ENCODE measurements at places on chromosomes 11 and 22. TPM values are rescaled to one million over a fixed set of nuclear protein-coding genes. Genes with fewer than 3 reads are reported as not detected.
A peak's percentile ranks its signal among the peaks of the same experiment; 100 is the strongest.

- no peak for DNase-seq
Observed at GRCh38 chr11:31817621-31818424, 6.7 kb upstream of the PAX6 start.

GRCh38 chr11:130548491-130548833 lies 100.0 kb downstream of the ADAMTS15 start:
- no peak for DNase-seq

GRCh38 chr11:69463181-69463994 lies 18.1 kb upstream of the LINC01488 start:
- DNase-seq = no peak

DNA sequence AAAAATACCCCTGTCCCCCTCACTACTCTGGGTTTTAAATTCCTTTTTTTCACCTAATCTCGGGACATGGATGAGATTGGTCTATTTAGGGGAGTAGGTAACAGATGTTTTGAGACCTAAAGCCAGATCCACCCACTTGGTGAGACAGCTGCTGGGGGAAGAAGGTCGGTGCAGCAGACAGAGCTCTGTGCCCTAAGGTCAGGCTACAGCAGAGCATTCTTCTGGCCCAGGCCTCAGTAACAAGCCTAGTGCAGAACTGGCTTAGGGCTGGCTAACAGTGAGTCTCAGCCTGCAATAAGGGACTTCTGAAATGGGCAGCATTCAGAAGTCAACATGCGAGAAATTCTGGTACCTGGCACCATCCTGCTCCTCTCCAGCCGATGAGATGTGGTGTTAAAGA lies 444.9 kb upstream of the KIRREL3 start:
- no peak for DNase-seq

GRCh38 chr22:21009638-21010425 lies 5.1 kb upstream of the P2RX6 start:
- DNase-seq = peak; percentile 35

GRCh38 chr11:130179396-130180306 lies 20.1 kb downstream of the ST14 start:
- DNase-seq = peak; percentile 63

- no peak for DNase-seq
Observed at GRCh38 chr11:117228091-117228490, 3.8 kb downstream of the PCSK7 start.

DNA sequence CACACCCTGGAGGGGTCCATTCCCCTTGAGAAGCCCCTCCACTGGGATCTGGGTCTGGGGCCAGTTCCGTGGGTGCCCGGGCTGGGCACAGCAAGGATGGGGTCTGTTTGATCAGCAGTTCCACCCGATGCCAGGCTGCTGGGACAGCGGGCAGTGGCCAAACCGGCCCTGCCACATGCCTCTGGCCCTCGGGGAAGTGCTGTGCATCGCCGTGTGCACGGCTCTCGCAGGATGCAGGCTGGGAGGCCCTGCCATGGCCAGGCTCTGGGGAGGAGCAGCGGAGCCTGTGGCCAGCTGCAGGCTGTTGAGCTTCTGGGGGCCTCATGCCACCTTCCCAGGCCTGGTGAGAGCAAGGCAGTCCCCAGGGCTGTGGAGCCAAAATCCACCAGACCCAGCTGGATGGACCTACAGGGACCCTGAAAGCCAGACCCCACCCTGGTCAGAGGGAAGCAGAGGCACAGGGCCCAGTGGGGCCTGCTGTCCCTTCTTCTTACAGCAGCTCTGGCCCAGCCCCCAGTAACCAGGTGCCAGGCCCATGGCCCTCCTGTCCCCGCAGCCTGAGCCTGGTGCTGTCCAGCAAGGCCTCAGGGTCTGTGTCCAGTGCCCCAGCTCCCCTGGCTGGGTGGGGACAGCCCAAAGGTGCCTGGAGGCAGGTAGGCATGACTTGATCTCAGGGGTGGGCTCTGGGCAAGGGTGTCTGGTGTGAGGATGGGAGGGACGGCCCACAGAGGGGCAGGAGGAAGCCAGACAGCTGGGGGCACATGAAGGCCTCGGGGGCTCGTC lies 57.3 kb downstream of the WNT7B start:
- no peak for DNase-seq

DNA sequence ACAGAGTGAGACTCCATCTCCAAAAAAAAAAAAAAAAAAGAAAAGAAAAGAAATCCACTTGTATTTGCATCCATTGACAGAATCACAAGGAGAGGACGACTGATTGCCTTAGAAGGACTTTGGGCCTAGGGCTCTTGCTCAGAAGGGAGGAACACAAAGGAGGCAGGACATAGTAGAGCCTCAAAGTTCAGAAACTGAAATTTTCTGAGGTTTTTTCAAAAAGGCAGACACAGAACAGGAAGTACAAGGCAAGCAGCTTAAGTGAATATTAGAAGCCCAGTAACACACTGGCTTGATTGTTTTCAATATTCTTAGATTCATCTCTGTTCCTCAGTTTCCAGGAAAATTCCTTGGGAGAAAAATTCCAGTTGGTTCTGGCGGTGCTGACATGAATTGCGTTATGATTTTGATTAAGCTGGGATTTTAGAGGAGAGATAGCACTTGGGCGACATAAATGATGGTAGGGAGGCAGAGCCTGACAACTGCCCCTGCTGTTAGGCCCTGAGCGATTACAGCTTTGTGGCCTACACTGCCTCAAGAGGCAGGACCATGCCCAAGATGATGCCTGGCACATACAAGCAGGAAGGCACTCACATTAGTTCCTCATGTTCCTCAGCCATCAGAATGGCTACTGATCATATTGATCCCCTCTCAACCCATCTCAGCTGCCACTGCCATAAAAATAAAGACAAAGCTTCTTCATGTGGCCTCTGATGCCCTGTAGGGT lies 15.3 kb downstream of the CLPB start:
- DNase-seq = no peak

Gene TYR
- total RNA-seq = not detected

Gene OR51B2
- total RNA-seq = not detected

Gene GNG3
- not detected for total RNA-seq
